ENCODE measurements at places on chromosomes 2 and 18. TPM values are rescaled to one million over a fixed set of nuclear protein-coding genes. Genes with fewer than 3 reads are reported as not detected.

The NPAS2 gene
- 12.9 TPM for total RNA-seq

The SPATA3 gene
- not detected for total RNA-seq

The SATB2 gene
- 0.30 TPM for total RNA-seq

The SP140L gene
- total RNA-seq, result 3.8 TPM

The SAG gene
- not detected for total RNA-seq

The COLEC11 gene
- 0.31 TPM for total RNA-seq

Measured in hair follicular keratinocyte (primary cell).